CD4-positive, alpha-beta T cell treated with Interleukin-12 subunit alpha and Interleukin-12 subunit beta, for 1 hour (primary cell): ENCODE measurements at places on chromosomes 13 and 19.

GRCh38 chr13:79541426-79542049, 60.6 kb downstream of the NDFIP2 start:
- DNase-seq = peak; percentile 77

- DNase-seq = no peak
Observed at GRCh38 chr13:101283782-101284181, 132.5 kb downstream of the NALCN start.

DNA sequence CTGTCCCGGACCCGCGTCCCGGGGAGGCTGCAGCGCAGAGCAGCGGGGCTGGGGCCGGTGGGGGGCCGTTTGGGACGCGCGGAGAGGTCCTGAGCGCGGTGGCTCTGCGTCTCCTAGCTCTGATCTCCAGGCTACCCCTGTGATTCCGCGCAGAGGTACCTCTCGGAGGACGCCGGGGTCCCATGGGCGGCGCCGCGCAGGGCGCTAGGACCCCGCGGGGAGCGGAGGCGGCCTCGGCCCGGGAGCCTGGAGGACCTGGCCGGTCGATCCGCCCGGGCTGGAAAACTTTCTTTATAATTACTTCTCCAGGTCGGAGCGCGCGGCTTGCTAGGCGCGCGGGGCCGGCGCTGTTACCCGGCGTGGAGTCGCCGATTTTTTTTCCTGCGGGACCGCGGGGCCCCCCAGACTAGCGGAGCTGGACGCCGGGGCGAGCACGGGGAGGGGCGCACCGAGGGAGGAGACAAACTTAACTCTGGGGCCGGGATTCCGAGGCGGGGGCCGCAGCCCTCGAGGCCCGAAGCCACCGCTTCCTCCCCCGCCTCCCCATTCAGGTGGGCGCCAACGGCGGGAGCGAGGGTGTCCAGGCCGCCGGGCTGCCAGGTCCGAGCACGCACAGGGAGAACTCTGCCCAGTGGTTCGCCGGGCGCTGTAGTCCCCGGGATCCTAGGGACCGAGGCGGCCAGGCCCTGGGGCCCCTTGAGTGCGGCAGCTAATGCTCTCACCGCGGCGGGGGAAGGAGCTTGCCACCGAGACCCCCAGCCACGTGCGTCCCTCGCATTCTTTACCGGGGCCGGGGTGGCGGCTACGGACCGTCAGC, 848 bp upstream of the CEBPA start:
- DNase-seq = peak; percentile 10

GRCh38 chr13:110343241-110343865, 36.3 kb downstream of the COL4A2 start:
- no peak for DNase-seq

DNA sequence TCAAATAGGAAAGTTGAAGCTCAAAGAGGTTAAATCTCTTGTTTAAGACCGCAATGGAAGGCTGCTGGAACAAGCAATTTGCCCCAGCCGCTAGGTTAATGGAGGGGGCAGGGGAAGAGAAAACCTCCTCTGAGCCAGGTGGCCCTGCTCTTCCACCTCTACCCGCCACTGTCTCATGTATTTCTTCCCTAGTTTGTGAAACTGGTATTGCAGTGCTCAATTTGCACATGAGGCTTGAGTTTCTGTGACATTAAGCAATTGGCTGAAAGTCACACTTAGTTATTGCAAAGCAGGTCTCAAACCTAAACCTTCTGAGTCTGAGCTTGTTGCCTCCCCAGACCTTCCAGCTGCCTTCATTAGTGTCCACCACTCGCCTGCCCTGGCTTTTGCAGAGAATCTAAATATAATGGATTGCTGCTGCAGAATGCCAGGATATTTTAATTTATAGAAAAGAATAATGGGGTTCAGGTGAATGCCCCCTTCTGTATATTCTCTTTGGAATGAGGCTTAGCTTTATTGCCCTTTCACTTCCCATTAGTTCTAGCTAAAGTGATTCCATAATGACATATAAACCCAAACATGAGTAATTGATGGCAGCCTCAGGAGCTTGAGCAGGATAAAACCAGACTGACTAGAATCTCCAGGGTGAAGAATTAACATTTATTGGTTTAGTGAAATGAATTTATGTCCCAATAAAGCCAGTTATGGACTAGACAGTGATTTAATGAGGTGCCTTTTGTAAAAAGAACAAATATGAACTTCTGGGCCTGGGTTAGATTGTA, 27.0 kb upstream of the OLFM4 start:
- no peak for DNase-seq

- DNase-seq = peak; percentile 52
Observed at GRCh38 chr19:48445256-48445605, 552 bp upstream of the GRWD1 start.

DNA sequence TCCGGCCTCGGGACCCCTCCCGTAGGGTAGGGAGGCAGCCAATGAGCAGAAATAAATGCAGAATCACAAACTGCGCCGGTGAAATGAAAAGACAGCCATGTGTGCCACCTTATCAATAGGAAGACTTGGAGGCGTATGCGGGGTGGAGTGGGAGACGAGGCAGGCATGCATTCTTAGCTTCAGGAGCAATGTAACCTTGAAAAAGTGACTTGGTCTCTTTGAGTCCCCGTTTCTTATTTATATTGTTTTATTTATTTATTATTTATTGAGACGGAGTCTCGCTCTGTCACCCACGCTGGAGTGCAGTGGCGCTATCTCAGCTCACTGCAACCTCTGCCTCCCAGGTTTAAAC, 16.0 kb downstream of the SSC5D start:
- DNase-seq = no peak

GRCh38 chr19:51124729-51125128, at the start of gene SIGLEC9:
SIGLEC9 (plus strand) TSS chr19:51124906; CDS start chr19:51124975, 69 bp downstream.
- no peak for DNase-seq

DNA sequence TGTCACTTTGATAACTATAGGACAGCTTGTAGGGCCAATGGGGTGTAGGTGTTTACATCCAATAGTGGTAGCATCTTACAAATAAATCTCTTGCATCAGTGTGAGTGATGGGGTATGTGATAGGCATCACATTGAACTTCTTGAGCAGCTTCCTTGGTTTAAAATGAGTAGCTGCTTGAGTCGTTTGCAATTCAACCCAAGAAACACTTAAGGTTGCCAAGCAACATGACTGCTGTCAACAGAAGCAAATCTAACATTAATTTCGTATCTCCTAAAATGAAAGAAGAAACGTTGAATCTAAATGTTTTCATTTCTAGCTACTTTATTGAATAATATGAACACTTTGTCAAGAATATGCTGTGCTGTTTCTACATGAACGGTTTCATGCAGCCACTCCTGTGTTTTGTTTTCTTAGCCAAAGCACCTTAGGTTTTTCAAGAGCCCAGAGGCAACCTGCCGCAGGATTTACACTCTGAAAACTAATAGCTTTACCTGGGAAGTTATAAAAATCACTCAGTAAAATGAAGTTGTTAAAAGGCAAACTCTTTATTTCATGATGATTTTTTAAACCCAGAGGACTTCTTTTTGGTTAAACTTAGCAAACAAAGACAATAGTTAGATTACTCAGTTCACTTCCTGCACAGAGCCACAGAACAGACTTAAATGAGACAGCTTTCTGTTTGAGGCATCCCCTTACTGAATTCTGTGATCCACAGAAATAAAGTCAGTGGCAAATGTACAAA, 305.2 kb downstream of the MTUS2 start:
- DNase-seq = peak; percentile 49

- no peak for DNase-seq
Observed at GRCh38 chr13:98975822-98976261, 2.0 kb downstream of the DOCK9 start.

DNA sequence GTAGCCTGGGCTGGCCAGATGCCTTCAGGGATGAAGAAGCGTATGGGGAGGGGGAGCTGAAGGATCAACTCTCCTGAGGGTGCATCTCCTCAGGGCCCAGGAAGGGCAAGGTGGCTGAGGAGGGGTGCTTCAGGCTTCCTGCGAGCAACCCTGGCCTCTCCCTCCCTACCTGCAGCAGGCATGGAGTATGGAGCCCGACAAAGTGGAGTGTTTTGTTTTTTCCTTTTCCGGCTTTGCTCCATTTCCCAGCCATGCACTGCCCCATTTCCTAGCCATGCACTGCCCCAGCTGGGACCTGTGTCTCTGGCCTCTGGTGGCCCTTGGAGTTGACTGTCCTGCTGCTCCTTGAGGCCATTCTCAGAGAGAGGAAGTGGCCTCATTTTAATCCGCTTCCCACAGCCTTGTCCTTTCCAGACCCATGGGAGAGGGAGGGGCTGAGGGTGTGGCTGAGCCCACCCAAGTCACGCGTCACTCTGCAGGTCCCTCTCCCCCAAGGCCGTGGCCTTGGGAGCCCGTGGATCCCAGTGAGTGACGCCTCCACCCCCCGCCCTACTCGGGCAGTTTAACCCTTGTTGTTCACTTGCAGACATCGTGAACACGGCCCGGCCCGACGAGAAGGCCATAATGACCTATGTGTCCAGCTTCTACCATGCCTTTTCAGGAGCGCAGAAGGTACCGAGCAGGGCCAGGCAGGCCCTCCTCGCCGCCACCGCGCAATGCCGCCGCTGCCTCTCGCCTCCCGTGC, 34.4 kb downstream of the CAPN12 start:
- no peak for DNase-seq

GRCh38 chr13:36193151-36193855, 21.1 kb downstream of the SOHLH2 start:
- DNase-seq = no peak

GRCh38 chr19:47891923-47892666, 6.0 kb upstream of the SULT2A1 start:
- DNase-seq = no peak

GRCh38 chr13:75393839-75394520, 88.0 kb downstream of the TBC1D4 start:
- DNase-seq = no peak

DNA sequence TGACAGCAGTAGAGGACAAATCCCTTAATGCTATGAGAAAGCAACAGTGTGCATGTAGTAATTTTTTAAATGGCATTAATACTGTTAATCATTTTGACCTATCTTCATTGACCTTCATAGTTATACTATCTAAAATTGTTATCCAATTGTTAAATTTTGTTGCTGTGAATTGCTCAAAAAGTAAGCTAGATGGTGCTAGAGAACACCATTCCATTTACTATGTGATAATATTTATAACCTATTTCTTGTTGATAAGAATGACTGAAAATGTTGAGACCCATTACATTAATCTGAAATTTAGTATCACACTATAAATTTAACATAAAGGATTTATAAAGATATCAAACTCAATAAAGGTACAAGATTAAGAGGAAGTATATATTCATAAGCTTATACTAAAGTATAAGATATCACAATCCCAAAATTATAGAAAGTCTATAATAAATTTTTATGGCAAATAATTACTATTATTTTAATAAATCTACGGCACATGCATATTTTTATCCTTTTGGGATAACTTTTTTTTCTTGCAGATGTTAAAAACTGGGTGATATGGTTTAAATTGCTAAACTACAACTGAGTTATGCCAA, 1573.3 kb downstream of the PCDH9 start:
- no peak for DNase-seq

- no peak for DNase-seq
Observed at GRCh38 chr19:33445442-33446329, 72.2 kb downstream of the CEBPG start.

DNA sequence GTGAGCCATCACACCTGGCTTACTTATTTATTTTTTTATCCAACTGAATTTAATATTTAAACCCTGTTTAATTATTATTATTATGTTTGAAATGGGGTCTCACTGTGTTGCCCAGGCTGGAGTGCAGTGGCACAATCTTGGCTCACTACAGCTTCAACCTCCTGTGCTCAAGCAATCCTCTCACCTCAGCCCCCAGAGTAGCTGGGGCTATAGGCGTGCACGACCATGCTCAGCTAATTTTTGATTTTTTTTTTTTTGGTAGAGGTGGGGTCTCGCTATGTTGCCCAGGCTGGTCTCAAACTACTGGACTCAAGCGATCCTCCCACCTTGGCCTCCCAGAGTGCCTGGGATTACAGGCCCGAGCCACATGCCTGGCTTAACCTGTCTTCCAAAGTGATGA, 32.5 kb downstream of the SPTBN4 start:
- no peak for DNase-seq

- DNase-seq = no peak
Observed at GRCh38 chr13:23386533-23386932, 47.0 kb downstream of the SACS start.

DNA sequence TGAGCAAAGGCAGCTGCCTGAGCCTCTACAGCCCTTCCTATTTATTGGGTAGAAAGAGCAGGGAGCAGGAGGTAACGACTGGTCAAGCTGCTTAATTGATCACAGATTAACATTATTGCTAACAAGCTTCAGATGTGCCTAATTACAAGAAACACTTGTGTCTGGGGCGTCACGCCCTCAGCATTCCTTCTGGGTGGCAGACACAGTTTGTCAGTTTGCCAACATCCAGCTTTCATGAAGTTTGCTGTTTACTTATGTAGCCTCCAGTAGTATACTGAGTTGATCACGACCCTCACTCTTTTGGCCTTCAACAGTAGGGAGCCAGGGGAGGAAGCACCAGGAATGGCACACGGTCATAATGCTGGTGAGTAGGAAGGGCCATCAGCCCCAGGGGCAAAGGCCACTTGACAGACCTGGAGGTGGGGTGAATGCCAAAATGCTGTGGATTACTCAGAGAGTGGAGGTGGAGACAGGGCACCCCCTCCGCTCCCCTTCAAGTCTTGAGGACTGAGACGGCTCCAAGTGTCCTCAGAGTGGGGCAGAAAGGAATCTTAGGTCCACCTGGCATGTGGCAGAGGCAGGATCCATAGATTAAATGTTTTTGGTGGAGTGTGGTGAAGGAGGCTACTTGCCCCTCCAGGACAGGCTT, 34.9 kb upstream of the PSPC1 start:
- no peak for DNase-seq

- peak; percentile 87 for DNase-seq
Observed at GRCh38 chr19:35013041-35013819, 13.1 kb downstream of the GRAMD1A start.

DNA sequence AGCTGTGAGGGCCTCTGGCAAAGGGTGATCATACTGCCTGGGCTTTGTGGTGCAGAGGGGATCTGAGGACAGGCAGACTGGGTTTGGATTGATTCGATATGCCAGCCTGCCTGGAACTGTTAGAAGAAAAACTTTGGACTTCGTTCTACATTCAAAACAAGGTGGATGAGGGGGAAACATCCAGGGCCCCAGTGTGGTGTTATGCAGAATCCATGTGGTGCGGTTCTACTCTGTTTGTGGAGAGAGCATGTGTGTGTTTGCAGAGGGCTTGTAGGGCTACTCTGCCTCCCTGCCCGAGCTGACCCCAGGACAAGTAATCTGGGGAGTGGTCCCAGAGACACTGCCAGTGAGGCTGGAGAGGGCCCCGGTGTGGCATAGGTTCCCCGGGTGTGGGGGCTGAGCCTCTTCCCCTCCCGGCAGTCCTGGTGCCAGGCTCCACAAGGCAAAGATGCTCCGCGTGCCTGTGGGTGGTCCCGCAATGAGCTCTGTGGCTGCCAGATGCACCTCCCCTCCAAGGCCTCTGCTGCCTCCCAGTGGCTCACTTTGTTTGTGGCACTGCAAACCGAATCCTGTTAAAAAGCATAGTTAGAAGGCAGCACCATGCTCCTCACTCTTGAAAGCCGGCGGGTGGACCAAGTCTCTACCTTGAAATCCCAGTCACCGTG, 22.3 kb upstream of the TFDP1 start:
- peak; percentile 31 for DNase-seq

GRCh38 chr19:741506-742131, 9.3 kb upstream of the MISP start:
- DNase-seq = peak; percentile 20
